ENCODE measurements at places on chromosomes 7 and 10. TPM values are rescaled to one million over a fixed set of nuclear protein-coding genes. Genes with fewer than 3 reads are reported as not detected.

DNA sequence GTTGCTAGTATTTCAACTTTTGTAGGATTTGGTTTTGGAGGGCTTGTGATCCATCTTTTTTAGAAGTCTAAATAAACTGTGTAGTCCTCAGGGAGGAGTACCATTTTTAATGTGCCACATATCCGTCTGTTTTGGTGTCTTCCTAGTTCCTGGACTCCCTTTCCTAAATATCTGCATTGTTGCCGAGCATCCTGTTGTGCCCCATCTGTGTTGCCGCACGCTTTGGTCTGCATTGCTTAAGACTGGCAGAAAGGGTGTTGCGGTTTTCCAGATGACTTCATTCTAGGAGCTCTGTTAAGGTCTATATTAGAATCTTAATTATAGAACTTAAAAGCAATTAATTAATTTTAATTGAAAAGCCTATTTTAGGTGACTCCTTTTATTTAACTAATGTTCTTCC is 49.4 kb downstream of the RBM33 start:
- H3K36me3 ChIP-seq: peaks cover 20% of the 10 kb centered on the region
- H3K27ac ChIP-seq: no peak overlapping the region
- no peak overlapping the region for H3K4me3 ChIP-seq

DNA sequence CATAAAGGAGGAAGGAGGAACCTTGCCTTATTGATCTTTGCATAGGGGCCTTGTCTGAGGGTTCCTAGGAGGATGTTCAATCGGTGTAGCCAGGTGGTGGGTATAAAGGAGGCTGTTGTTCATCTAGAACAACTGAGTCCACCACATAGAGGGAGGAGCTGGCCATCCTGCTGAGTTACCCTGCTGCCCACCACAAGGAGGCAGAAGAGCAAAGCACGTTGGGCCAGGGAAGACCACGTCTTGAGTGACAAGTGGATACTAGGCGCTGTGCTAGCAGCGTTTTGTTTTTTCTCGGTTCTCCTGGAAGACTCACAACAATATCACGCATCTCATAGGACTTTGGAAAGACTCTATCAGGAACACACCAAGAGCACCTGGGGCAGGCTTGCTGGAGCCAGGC is 20.0 kb downstream of the FOXI2 start:
- no peak for DNase-seq
- no peak overlapping the region for H3K27ac ChIP-seq
- H3K27me3 ChIP-seq: no peaks in the 10 kb centered on the region
- no peaks in the 10 kb centered on the region for H3K36me3 ChIP-seq
- no peak overlapping the region for H3K4me3 ChIP-seq

The OR13A1 gene
- not detected for total RNA-seq

The TMEM184A gene
- not detected for total RNA-seq

DNA sequence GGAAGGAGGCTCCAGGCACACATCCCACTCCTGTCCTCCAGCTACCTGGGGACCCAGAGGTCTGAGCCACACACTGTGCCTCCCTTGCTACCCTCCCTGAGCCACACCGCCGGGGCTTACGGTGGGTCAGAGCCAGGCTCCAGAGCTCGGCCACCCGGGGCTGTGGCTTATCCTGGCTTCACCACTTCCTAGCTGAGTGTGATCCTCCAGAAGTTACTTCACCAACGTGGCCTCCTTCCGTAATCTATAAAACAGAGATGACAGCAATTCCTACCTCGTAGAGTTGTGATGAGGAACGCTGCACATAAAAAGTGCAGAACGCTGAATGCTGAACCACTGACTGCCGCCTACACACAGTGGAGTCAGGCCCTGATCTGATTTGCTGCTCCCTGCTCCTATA is 285.0 kb downstream of the PRPF18 start:
- no peaks in the 10 kb centered on the region for H3K36me3 ChIP-seq
- no peak for DNase-seq
- no peak overlapping the region for H3K4me3 ChIP-seq
- H3K27me3 ChIP-seq: peaks cover 7% of the 10 kb centered on the region
- no peak overlapping the region for H3K27ac ChIP-seq
- no peaks in the 10 kb centered on the region for H3K4me1 ChIP-seq

All from activated CD8-positive, alpha-beta memory T cell treated with anti-CD3 and anti-CD28 coated beads, Interleukin-2, amount 10 ng/mL, durations not matched to agents 7 days and 5 days (primary cell).